A172 (cell line): ENCODE measurements at places on chromosomes 1 and 21.
A peak's percentile ranks its signal among the peaks of the same experiment; 100 is the strongest.

GRCh38 chr1:79355090-79355489 is 348.6 kb upstream of the ADGRL4 start:
- DNase-seq, result no peak

GRCh38 chr1:229620876-229621275 is 5.0 kb downstream of the TAF5L start:
- DNase-seq, result no peak

GRCh38 chr1:16677552-16678431 is 11.0 kb upstream of the RNU1-3 start:
- peak; percentile 91 for DNase-seq

GRCh38 chr21:44006656-44007055 is 5.5 kb upstream of the TRAPPC10 start:
- peak; percentile 34 for DNase-seq

DNA sequence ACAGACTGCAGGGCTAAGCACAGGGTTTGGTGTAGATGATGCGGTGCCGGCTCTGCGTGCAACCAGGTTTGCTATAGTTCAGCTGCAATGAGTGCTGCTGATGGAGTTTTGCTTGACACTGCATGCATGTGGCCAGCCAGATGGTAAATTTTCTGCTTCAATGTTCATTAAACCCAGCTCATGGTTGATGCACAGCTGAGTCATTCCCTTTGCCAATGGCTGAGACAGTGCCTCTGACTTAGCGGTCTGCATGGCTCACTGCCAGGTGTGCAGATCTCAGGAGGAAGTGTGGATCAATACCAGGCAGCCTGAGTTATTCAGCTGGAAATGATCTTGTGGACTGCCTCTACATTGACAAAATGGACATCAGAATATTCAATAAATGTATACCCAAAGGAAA is 172.7 kb upstream of the ZP4 start:
- peak; percentile 47 for DNase-seq

- DNase-seq, result no peak
Observed at GRCh38 chr1:177476676-177477075, 305.9 kb downstream of the BRINP2 start.

- no peak for DNase-seq
Observed at GRCh38 chr1:182387566-182387965, 4.0 kb downstream of the GLUL start.

DNA sequence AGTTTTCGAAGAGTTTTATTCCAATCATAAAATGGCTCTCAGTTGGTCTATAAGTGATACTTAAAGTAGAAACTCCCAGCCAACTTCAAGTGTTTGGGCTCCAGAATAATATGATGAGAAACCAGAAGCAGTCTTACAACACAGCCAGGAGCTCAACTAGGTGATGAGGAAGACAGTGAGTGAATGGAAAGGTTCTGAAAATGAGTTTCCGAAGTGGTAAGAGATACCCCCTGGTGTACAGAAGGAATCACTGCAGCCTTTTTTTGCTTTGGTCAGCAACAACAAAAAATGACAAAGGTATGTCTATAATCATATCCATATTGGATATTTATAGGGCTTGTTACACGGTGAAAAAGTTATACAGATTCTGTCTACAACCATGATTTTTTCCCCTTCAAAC is 16.5 kb downstream of the KRTAP19-1 start:
- peak; percentile 4 for DNase-seq

GRCh38 chr1:32186077-32186476 is 6.6 kb downstream of the TXLNA start:
- DNase-seq, result no peak

- DNase-seq, result peak; percentile 16
Observed at GRCh38 chr21:15301014-15301413, 236.2 kb upstream of the NRIP1 start.

DNA sequence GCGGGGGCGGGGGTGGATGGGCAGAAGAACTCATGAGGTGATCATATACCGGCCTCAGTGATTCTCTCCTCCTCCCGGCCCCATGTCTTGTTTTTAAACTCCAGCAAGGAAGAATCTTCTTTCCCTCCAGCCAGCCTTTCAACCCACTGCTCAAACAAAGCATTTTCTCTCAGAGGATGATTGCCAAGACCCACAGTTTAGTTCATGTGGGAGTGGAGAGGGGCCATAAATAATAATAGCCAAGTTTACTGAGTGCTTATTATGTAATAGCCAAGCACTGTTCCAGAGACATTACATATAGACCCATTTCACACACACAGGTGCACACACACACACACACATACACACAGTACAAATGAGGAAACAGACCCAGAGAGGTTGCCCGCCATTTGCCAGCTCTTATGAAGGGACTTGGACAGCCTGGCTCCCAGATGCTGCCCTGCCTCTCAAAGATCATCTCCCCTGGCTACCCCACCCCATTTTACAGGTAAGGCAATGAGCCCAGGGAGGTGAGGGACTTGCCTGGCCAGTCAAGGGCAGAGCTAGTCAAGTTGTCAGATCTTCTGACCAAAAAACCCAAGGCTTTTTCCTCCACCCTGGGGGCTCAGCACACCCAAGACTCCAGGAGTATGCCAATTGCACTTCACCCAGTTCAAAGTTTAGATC is 18.0 kb upstream of the BCAR3 start:
- no peak for DNase-seq

DNA sequence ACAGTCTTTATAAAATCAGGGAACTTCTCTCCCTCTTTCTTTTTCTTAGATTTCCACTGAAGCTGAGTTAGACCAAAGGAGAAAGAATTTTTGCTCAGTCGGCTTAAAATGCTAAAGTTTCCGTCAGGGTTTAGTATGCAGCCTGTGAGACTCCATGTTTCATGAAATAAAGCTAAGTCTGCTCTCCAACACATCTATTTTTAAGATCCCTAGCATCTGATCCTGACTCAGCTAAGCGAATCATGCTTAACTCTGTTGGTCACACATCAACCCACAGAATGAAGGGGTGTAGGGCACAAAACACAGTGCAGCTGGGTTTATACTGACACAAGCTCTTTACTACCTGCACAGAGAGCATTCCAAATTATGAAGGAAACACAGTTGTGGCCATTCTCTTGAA is 102.4 kb upstream of the ZNF281 start:
- peak; percentile 78 for DNase-seq

- DNase-seq, result no peak
Observed at GRCh38 chr1:3222042-3222692, 153.2 kb downstream of the PRDM16 start.
